ENCODE measurements at places on chromosomes 1 and 21.

DNA sequence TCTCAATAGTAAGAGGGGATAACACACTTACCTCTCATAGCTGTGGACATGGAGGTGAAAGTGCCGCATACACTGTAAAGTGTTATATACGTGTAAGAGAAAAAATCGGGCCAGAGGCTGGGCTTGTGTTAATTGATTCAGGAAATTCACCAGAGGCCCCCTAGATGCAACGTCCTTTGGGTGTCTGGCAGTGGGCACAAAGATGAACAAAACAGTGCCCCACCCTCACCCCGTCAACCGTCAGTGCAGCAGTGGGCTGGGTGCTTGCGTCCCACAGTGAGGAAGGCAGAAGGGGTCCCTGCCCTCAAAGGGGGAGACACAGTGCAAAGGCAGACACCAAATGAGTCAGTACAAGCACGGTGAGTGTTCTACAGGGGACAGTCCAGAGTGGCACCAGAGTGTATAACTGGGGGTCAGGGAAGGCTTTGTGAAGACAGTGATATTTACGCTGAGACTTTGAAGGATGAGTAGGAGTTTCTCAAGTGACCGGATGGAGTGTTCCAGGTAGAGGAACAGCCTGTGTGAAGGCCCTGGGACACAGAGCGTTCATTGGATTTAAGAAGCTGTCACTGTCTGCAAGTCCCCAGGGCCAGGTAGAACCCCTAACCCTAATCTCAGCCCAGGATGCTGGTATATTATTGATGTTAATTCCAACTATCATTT lies 6.6 kb upstream of the MTFR1L start:
- no peak for DNase-seq

GRCh38 chr1:36323636-36324352 lies at the start of gene EVA1B:
Gene EVA1B, minus strand, starts transcription at chr1:36323645. Its CDS starts 608 bp downstream, at chr1:36323037.
- DNase-seq = no peak

DNA sequence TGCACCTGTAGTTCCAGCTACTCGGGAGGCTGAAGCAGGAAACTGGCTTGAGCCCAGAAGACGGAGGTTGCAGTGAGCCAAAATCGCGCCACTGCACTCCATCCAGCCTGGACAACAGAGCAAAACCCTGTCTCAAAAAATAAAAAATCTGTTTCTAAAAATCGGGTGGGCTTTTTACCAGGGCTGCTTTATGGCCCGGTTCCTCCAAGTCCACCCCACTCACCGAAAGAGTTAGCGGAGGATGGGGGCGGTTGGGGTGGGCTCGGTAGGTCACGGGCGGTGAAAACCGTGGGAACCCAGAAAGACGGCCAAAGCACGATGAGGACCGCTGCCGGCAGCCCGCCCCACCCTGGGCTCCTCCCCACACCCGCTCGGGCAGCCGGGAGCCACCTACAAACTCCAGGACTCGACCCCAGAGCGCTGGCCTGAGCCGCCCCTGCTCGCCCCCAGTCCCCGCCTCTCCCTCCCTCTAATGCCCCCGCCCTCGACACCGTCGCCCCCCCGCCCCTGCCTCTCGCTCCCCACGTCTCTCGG lies 846 bp upstream of the PER3 start:
- DNase-seq = peak; percentile 27

- DNase-seq = no peak
Measured at GRCh38 chr1:55641947-55642346, 426.8 kb upstream of the USP24 start.

DNA sequence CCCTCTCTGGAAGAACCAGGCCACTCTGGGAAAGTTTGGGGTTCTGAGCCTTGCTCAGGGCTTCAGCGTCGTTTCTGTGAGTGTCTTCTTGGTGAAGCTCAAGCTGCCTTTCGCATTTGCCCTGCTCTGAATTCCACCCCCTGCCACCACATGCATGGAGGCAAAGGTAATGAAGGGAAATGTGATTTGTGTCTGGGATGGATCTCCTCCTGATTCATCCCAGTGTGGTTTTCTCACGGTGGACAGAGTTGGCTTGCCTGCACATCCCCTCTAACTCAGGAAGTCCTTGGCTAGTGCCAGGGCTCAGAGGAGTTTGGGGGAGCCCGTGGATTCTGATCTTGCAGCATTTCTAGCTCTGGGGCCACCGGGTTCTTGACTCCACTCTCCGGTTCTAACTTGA lies 173.6 kb upstream of the RAB4A start:
- DNase-seq = no peak

- no peak for DNase-seq
Measured at GRCh38 chr1:18249631-18250030, 142.0 kb downstream of the IGSF21 start.

- peak; percentile 34 for DNase-seq
Measured at GRCh38 chr1:241156231-241156965, 200.6 kb downstream of the RGS7 start.

- DNase-seq = no peak
Measured at GRCh38 chr1:4755864-4756504, 101.6 kb downstream of the AJAP1 start.

DNA sequence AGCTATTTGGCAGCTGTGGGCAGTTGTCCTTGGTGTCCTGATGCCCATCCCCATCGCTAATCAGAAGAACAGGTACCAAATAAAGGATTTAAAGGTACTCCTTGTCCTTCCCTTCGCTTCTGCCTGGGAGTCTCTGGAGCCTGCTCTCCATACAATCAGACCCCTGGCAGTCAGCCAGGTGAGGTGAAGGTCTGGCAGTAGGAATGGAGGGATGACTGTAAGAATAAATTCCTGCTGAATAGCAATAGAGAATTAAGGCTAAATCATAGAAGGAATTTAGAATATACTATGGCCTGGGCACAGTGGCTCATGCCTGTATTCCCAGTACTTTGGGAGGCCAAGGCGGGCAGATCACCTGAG lies 9.2 kb downstream of the THBS3 start:
- no peak for DNase-seq

DNA sequence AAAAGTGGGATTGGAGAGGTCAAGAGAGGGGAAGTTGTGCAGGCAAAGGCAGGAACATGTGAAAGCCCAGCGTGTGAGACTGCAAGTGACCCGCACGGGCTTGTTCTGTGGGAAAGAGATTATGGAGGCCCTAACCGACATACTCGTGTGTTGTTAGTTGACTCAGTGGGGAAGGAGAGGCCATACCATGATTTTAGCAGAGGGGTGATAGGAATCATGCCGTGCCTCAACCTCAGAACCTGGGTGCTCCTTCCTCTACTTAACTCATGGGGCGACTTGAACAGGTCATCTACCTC lies 19.3 kb downstream of the PGLYRP3 start:
- DNase-seq = no peak

GRCh38 chr1:27383039-27383605 lies at the start of gene CD164L2:
Gene CD164L2, minus strand, starts transcription at chr1:27383333. Its CDS starts 94 bp downstream, at chr1:27383239.
- DNase-seq = no peak

- DNase-seq = no peak
Measured at GRCh38 chr1:226871636-226872327, 1.4 kb downstream of the PSEN2 start.

DNA sequence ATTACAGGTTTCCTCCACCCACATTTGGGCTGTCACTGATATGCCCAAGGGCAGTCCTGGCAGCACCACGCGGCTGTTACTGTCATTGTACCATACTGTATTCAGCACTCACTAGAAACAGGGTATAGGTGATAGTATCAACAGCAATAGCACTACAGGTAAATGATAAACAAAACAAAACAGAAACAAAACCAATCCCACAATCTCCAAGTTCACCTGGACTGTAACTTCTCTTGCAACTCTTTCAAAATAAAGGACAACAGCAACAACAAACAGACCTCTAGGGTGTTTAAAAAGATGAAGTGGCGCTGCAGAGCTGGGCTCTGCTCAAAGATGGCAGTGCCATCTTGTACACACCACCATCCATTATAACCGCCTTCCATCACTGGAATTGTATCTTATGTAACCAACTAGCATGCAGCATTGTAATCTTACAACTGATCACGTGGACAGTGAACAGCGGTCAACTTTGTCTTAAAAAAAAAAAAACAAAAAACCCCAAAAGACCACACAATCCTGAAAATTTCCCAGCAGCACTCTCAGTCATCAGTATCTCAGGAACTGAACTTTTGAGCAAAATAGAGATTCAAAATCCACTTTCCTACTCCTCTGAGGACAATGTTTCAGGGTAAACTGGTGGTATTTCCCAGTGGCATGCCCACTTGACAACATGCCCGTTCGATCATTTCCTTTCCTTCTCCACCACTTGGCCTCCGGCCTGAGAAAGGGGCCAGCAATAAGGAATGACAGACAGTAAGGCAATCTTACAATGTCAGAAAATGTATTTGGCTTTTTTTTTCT lies 3.8 kb downstream of the IRF2BP2 start:
- DNase-seq = no peak

DNA sequence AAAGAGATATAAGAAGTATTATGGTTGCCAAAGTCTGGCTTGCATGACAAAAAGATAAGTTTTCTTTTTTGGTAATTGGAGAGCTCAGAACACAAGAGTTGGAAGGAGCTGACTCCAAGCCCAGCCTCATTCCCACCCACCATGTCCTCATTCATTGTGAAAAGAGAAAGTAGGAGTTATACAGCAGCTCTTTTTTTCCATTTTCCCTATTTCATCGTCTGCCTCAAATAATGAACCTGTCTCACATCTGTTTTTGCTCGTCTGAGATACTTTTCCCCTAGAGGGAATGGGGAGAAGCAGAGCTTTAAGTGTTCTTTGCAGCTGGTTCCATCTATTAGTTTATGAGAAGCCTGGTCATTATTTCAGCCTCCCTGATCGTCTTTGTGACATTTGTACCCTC lies 34.7 kb downstream of the AGT start:
- DNase-seq = no peak

- DNase-seq = peak; percentile 86
Measured at GRCh38 chr1:98104289-98104688, 183.5 kb upstream of the DPYD start.

GRCh38 chr1:60983701-60984061 lies 98.7 kb upstream of the NFIA start:
- DNase-seq = no peak

DNA sequence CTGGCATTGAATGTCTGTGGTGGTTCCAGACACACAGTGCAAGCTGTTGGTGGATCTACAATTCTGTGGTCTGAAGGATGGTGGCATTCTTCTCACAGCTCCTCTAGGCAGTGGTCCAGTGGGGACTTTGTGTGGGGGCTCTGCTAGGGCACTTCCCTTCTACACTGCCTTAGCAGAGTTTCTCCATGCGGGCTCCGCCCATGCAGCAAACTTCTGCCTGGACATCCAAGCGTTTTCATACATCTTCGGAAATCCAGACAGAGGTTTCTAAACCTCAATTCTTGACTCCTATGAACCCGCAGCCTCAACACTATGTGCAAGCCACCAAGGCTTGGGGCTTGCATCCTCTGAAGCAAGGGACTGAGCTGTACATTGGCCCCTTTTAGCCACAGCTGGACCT lies 43.0 kb downstream of the RGS18 start:
- no peak for DNase-seq

GRCh38 chr1:46517010-46517600 lies 27.5 kb downstream of the DMBX1 start:
- no peak for DNase-seq

- no peak for DNase-seq
Measured at GRCh38 chr21:16305686-16306085, 575.9 kb downstream of the USP25 start.

GRCh38 chr1:157831968-157832626 lies 9.5 kb downstream of the CD5L start:
- DNase-seq = no peak

DNA sequence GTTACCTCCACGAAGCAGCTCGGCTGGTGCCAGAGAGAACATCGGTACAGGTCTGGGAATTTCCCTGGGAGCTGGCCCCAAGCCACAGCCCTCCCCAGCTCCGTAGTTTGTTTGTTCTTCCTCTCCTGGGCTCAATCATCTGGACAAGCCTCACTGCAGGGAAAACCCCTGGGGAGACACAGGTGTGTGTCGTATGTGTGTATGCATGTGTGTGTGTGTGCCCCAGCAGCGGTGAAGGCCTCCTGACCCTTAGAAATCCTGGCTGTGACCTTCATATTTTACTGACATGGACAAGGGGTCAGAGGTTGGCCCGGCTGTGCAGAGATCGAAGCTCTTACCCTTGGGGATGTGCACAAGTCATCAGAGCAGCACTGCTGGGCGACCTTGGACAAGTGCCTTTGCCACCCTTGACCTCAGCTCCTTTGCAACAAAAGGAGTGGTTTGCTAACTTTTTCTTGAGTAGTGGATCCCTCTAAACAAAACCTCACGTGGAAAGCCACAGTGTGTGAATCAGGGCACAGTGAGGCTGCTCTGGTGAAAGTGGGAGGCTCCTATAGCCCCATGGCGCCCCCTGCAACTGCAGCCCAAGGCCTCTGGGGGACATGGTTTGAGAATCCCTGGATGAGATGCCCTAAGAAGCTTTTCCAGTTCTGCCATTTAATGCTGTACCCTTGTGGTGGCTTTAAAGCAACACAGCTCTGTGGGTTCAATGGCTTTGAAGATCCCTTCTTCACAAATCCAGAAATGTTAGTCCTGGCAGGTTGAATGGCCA lies 12.3 kb upstream of the IL22RA1 start:
- DNase-seq = no peak

Measured in GM04504 (cell line).